Osteocyte (in vitro differentiated cells): ENCODE measurements at places on chromosomes 3 and 15.
A peak's percentile ranks its signal among the peaks of the same experiment; 100 is the strongest.

GRCh38 chr3:141740349-141740748, 2.3 kb downstream of the RNF7 start:
- DNase-seq: no peak

GRCh38 chr3:72489901-72490300, 358.3 kb downstream of the SHQ1 start:
- DNase-seq: no peak

- no peak for DNase-seq
These were observed 490.1 kb upstream of the ATP11B start for GRCh38 chr3:182303169-182303568.

GRCh38 chr15:57505949-57506391, 85.7 kb upstream of the MYZAP start:
- peak; percentile 91 for DNase-seq

DNA sequence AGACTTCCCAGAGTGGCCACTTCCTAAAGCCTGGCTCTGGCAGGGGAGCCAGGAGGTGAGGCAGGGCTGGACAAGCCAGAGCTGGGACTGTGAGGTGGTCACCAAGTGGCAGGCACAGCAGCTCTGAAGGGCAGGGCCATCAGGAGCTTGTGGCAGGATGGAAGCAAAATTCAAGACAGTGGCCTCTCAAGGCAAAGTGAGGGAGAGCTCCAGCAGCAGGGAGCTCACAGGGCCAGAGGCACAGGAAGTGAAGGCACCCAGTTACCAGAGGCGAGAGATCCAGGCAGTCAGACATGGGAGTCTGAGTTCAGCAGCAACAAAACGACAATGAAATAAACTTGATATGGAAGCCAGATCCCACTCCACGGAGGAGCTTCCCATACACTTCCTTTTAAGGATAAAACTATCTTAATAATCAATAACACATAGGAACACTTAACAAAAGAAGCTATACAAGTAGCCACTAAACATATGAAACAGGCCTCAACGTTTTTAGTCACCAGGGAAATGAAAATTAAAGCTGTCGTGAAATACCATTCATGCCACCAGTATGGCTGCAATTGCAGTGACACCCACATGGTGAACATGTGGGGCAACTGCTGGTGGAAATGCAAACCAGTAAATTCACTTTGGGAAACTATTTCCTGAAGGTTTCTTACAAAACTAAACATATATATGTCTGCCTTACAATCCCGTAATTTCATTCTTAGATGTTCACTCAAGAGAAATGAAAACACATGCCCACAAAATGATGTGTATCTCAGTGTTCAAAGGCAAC, 35.4 kb upstream of the TMEM158 start:
- no peak for DNase-seq
